Activated CD8-positive, alpha-beta memory T cell treated with anti-CD3 and anti-CD28 coated beads for 48 hours (primary cell): ENCODE measurements at places on chromosomes 12 and 14.

GRCh38 chr14:91946622-91947474 is 646 bp downstream of the FBLN5 start:
- DNase-seq, result no peak

GRCh38 chr14:100454437-100454836 is 131.3 kb downstream of the SLC25A47 start:
- DNase-seq, result no peak

GRCh38 chr14:45868377-45868776 is 615.4 kb upstream of the MIS18BP1 start:
- no peak for DNase-seq

DNA sequence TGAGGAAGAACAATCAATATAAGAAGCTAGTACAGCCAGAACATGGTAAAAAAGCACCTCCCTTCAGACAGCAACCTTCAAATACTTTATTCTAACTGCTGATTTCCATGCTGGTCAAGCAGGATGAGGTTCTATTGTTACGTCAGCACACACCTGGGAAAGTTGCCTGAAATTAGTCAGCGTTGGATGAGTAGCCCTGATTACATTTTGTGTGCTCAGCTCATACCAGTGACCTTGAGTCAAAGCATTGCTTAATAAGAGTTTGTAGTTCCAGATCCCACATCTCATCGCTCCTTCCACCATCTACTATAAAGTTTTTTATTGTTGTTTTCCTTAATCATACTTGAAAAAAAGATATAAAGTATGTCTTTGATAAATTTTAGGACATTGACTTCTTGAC is 361.5 kb downstream of the EGLN3 start:
- no peak for DNase-seq

DNA sequence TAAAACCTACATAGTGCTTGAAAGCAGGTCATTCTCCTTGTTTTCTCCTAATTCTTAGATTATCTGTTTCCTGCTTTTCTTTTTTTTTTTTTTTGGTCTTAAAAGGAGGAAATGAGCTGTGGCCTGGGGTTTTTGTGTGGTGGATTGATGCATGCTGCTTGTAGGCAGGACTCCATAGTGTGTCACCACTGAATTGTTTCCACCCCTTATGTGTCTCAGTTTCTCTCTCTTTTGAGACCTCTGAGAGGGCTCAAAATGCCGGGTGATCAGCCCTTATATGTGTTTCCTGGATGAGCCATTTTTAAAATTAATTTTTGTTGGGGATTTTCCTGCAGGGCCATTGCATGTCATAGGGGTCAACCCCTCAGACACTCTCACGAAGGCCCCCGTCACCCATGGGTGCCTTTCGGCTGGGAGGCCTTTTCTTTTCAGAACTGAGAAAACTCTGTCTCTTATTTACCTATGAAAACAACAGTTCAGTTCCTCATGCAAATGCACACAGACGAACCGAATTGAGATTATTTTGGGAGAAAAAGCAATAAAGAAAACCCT is 32.0 kb upstream of the LRRK2 start:
- no peak for DNase-seq
